Osteoblast (primary cell): ENCODE measurements at places on chromosomes 4 and X.

DNA sequence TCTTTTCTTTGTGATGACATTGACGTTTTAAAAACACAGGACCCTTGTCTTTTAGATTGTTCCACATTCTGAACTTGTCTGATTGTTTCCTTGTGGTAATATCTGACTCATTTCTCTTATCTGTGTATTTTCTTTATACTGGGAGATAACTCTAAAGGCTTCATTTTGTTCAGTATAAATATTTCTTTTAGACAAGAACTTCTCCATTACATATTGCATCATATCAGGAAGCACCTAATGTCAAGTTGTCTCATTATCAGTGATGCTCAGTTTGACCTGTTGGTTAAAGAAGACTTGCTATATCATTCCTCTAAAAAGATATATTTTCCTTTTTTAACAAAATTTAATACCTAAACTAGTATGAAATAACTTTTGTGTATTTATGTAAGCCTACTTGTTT is 152.3 kb upstream of the BMP3 start:
- DNase-seq, result no peak

DNA sequence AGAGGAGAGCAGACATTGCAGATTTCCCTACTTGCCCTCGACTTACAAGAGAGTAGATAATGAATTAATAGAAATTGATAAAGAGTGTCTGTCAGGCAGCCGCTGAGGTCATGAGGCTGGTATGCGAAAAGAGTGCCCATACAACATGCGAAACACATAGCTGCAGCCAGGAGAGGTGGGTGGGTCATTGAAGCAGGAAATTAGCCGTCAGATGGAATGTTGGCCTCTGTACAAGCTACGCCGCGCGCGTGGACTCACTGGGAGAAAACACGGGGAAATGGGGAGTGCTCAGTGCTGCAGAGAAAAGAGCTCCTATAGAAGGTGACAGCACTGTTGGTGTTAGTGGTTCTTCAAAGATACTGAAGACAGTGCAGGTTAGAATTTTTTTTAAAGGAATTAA is 125.1 kb downstream of the RAPGEF2 start:
- DNase-seq, result peak; percentile 55

- peak; percentile 19 for DNase-seq
Measured at GRCh38 chr4:1695913-1696312, 11.8 kb upstream of the FAM53A start.

- no peak for DNase-seq
Measured at GRCh38 chr4:99282731-99283130, 8.1 kb downstream of the ADH1A start.

GRCh38 chr4:177612684-177613083 is 170.4 kb upstream of the AGA start:
- no peak for DNase-seq

GRCh38 chrX:148609515-148610327 is 109.3 kb downstream of the AFF2 start:
- no peak for DNase-seq

DNA sequence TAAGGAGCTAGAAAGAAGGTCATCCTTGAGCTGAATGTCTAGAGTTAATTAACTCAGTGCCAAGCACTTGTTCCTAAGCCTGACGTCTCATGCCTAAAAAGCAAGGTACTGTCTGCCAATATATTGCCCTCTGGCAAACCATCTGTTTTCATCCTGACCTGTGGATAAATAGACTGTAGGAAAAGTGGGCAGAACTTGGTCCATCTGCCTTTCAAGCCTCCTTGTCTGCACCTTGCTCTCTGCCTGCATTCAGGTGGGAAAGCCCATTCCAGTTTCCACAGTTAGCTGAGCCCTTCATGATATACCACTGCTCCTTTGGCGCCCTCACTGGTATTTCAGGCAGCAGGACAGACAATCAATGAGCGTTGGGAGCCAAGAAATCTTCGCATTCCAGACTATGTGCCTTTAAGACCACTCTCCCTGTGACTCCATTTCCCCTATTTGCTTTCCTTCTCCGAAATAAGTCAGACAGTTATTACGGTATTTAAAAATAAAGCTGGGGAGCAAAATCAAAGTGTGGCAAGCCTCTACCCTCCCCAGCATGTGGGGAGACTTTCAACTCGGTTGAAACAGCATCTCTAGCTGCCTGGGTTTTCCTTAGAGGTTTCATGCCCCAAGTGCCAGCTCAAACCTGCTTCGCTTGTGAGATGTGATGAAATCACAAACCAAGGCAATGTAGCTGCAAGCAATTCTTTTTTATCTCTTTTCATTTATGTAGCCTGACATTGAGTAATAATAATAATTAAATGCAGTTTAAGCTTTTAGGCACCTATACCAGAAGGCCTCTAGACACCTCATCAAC is 2.5 kb upstream of the CCDC149 start:
- peak; percentile 73 for DNase-seq

- no peak for DNase-seq
Measured at GRCh38 chr4:82893942-82894341, 3.0 kb upstream of the SEC31A start.

- DNase-seq, result no peak
Measured at GRCh38 chrX:13570261-13570605, 832 bp downstream of the EGFL6 start.

DNA sequence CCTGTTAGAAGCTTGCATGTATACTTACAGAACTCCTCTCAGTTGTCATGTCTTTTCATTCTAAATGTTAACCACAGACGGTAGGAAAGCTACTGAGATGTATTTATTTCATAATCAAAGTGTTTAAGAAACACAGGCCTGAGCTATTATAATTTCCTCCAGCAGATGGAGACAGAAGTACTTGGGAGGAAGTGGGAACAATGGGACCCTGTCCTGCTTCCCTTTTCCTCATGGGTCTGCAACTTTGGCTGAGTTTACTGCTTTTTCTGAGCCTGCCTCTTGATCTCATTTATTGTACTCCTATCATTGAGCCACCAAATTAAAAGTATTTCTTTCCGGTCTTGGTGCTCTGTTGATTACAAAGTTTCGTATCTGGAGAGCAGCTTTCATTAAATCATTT is 67.7 kb upstream of the SPANXN2 start:
- no peak for DNase-seq

GRCh38 chr4:3680656-3681055 is 85.5 kb upstream of the ADRA2C start:
- no peak for DNase-seq

DNA sequence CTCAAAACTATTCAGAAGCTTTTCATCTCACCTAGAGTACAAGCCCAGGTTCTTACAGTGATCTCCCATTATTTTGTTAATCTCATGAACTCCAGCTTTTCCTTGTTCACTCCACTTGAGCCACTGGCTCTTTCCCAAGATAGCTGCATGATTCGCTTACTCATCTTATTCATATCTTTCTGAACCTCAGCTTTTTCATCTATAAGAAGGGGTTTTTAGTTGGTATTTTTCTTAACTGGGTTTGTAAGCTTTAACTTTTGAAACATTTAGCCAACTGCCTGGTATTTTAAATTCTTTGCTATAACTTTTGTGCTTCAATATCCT is 24.0 kb downstream of the GIMD1 start:
- peak; percentile 32 for DNase-seq

DNA sequence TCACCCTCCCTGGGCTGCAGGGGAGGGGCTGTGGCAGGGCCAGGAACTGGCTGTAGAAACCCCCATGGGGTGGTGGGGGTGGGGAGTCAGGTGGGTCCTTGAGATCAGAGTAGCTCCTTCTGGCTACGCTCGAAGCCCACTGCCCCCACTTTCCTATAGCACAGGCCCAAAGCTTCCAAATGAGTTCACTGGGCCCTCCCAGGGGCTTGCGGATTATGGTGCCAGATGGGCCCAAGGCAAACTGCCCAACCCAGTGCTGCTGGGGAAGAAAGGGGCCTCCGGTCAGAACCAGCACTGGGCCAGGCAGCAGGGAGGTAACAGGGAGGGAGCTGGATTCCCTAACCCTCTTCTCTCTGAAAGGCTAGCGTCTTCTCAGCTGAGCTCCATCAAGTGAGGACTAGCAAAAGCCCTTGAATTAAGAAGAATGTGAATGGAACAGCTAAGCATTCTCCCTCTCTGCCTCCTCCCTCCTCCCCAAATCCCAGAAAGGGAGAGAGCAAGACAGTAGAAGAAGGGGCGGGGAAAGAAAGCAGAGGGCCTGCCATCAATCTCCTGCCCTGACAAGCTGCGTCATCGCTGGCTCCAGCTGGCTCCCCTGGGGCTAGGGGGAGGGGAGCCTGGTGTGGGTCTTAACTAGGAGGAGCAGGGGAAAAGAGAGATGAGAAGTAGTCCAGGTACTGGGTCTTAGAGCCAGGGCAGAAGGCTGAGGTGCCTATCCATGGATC is 34.7 kb downstream of the FRMPD3 start:
- DNase-seq, result no peak

- no peak for DNase-seq
Measured at GRCh38 chrX:13579661-13580060, 10.3 kb downstream of the EGFL6 start.

DNA sequence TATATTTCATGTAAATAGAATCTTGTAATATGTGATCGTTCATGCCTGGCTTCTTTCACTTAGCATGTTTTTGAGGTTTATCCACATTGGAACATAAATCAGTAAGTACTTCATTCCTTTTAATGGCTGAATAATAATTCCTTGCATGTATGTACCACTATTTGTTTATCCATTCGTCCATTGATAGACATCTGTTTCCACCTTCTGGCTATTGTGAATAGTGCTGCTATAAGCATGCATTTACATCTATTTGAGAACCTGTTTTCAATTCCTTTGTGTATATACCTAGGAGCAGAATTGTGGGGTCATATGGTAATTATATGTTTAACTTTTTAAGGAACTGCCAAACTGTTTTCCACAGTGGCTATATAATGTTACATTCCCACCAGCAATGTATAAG is 356.7 kb upstream of the DIPK2B start:
- no peak for DNase-seq

DNA sequence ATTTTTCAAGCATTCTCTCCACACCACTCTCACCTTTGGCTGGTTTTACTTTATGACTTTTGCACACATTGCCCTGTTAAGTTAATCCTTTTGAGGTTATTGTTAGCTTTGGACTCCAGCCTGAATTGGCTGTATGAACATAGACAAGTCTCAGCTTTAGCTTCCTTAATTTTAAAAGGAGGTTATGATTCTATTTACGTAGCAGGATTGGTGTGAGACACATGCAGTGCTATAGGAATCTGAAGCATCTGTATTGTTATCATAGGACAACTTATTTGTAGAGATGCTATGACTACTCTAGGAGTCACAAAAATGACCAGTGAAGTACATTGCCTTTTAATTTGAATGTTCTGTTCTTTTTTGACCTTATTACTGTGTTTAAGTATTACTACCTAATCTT is 15.7 kb downstream of the PGAM4 start:
- DNase-seq, result peak; percentile 56

DNA sequence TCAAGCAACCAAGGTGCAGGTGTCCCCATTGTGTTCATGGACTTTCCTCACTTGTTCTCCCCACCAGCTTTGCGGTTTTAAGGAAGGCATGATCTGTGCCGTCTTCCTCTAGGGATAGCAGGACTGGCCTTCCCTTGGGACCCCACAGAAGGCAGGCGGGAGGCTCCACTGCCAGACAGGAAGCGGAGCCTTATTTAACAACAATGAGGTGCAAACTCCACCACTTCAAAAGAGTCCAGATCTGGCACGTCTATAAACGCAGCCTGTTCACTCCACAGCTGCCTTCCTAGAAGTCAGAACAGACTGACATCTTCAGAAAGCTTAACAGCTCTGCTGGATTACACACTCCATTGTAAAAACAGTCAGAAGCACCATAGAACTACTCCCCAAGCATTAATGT is 1.7 kb upstream of the GPR143 start:
- no peak for DNase-seq

DNA sequence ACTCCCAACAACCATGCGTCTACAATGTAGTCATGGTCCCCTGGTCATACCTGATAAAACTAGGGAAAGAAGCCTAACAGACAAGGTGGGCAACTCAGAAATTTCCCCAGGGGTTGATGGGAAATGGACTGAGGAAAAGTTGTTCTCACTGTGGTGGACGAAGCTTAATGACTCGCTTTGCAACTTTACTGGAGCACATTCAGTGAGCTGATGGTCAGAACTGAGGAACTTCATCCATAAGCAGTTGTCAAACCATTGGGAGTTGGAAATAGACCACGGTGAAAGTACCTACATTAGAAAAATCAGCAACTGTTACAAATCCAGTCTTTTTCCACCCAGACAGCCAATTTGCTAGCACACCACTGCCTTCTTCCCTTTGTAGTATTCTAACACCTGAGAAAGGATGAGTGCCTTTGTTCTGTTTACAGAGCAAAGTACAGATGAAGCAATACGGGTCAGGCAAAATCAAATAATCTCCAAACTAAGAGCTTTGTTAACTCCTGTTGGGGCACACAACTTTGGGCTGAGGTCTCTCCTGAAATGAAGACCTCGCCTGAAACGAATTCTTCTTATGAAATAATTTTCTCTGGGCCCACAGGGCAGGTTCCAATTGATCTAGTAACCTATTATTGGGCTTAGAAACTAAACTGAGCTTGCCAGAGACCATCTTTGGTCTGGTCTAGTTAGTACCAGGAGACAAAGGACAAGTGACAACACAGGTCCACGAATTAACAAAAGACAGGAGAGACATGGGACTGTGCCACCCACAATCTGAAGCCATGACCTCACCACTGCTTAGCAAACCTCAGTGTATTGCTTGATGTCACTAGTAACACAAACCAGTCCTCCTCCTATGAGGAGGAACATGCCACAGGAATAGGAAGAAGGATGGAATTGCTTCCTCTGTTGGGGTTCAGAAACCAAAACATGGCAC is 58.9 kb upstream of the NFKB1 start:
- no peak for DNase-seq
